ENCODE measurements at places on chromosomes 2 and 18.

GRCh38 chr2:56113382-56113975 is 70.3 kb upstream of the CCDC85A start:
- no peak for DNase-seq

DNA sequence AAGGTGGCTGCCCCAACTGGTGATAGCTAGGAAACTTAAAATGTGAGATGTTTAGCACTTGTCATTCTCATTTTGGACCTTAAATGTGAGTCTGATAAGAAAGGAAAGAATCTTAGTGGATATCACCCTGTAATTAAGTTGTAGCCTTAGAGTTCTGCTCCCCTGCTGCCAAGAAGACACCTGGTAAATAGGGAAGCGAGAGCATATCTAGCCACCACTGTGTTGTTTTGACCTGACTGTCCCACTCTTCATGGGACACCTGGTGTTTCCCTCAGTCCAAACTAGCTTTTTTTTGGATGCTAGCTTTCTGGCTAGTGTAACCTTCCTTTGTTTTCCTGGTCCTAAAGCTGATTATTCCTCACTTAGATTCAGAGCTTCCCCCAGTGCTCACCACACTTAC is 357.6 kb downstream of the RAD51AP2 start:
- no peak for DNase-seq

GRCh38 chr2:210496512-210496911 is 20.0 kb upstream of the LANCL1 start:
- DNase-seq, result no peak

- no peak for DNase-seq
Measured at GRCh38 chr18:48325115-48325665, 84.0 kb downstream of the ZBTB7C start.

DNA sequence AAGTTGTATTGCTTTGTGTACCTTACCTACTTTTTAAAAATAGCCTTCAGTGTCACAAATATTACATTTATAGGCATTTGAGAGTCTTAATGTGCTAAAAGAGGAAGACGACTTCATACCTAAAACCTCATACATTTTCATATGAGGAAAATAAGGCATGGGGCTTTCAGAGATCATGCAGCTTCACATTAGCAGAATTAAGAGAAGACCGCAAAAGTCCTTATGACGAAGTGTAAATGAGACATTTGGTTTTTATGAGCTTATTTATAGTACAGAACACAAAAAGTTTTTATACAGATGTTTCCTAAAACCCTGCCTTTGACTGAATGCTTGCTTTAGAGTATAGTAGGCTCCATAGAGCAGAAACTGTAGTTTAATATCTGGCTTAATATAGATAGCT is 10.1 kb upstream of the CCDC138 start:
- DNase-seq, result no peak

- no peak for DNase-seq
Measured at GRCh38 chr2:234853729-234854128, 98.1 kb upstream of the SH3BP4 start.

DNA sequence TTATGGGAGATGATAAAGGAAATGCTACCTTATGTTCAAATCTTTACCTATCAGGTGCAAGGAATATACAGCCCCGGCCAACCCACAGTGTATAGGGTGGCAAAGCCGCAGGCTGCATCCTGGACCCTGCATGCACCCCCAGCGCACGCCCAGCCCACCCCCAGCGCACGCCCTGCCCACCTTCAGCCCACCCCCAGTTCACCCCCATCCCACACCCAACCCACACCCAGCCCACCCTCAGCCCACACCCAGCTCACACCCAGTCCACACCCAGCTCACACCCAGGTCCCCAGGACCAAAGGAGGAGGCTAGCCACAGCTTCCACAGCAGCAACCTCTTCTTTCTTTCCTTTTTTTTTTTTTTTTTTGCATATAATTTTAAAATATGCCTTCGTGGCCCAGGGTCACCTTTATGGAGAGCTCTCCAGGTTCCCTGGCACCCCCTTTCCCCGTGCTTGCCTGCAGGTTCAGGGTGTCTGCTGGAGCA is 120.9 kb downstream of the PTGR3 start:
- DNase-seq, result no peak

DNA sequence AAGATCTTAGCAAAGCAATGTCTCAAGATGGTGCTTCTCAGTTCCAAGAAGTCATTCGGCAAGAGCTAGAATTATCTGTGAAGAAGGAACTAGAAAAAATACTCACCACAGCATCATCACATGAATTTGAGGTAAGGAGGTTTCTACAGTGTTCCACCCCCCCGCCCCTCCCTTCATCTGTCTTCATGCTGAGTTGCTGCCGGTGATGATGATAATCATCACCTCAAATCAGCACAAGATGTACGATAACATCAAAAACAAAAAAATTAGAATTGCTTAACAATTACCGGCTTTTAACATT is 14.6 kb downstream of the UGP2 start:
- DNase-seq, result no peak

DNA sequence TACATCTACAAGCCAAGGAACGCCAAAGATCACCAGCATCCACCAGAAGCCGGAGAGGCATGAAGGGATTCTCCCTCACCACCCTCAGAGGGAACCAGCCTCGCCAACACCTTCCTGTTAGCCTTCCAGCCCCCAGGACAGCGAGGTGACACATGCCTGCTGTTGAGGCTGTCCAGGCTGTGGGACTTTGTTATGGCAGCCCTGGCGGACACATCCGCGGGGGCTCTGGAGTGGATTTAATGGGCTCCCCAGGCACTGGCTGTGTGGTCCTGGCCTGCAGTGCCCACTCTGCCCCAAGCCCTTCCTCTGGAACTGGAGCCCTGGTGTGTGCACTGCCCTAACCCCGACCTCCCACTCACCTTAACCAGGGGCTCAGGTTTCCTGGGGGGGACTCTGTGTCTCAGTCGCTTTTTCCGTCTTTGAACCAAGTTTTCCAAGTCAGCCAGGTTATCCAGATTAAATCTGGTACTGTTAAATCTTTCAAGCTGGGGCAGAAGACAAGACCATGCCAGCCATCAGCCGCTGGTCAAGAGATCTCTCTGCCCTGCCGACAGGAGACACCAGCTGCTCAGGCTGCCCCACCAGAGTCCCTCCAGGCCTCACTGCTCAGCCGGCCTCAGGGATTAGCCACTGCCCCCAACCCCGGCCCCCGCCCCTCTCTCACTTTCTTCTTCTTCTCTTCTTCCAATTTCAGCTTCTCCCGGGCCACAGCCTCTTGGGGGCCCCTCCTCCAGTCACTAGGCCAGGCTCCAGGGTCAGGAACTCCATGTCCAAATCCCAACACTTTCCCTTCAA is 1.9 kb downstream of the ANKRD23 start:
- DNase-seq, result no peak

DNA sequence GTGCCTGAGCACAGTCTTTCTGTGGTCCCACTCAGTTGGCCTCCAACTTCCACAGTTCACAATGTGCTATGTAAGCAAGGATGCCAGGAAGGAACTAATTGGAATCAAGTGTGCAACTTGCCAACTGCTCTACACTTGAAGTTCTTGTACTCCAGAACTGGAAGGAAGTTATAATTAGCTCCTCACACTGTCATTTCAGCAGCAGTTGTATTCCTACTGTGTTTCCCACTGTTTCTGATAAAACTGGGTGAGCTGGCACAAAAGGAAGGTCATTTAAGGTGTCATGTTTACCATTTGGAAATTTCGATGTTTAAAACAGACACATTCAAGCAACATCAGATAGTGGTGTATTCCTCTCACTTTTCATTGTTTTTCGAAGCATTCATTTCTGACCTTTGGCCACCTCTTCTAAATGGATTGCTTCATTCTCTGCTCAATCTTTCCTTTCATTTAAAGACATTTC is 84.2 kb downstream of the ANTXR1 start:
- no peak for DNase-seq

DNA sequence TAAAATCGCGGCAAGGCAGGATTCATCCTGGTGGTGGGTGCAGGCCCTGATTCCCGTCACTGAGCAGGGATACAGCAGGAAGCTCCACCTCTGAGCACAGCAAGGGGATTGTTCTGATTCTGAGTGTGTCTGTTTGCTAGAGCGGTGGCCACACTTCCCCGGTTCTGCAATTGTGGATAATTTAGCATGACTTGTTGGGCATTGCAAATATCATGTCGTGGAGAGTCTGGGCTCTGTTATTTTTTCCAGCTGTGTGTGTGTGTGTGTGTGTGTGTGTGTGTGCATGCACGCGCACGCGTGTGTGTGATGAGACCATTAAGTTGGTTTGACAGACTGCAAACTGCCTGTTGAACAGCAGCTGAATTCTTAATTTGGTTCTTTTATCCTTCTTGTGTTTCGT is 4.1 kb upstream of the TMEM18 start:
- DNase-seq, result no peak

GRCh38 chr2:168673265-168674189 is 128.9 kb upstream of the NOSTRIN start:
- no peak for DNase-seq

DNA sequence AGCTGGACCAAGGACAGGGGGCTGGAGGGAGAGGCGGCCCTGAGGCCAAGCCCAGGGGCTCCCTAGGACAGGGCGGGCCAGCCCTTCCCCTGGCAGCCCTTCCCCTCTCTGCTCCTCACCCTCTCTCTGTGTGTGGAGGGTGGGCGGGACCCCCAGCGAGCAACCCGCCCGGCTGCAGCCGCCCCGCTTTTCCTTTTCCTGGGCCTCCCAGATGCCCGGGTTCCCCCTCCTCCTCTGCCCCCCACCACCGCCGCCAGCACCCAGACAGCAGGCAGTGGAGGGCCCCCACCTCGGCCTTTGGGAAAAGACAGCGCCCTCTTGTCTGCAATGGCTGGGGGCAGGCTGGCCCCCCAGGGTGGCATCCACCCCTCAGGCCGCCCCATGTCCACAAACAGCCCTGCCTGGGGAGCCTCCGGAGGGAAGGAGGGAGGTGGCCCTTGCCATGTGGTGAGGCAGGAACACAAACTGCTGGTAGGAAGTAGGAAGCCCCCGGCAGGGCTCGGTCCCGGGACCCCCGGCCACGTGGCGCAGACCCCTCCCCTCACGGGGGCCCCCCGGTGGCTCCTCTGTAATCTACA is 135.1 kb upstream of the CTDP1 start:
- DNase-seq, result peak; percentile 35

DNA sequence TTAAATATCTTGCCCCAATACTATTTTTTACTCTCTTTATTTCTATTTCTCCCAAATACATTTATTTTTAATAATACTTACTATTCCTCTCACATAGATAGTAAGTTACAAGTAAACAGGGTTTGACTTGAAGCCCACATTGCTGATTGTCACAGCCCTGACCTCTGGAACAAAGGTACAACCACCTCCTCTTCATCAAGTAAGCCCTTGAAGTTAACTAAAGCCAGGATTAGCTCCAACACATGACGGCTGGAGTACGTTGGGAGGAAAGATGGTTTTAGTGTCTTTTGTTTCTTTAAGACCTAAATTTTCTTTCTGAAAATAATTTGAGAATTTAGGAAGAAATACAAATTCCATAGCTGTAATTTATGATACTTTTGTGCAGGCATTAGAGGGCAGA is 949 bp downstream of the MYOM1 start:
- DNase-seq, result no peak

- DNase-seq, result no peak
Measured at GRCh38 chr2:162050513-162050961, 23.5 kb downstream of the DPP4 start.

DNA sequence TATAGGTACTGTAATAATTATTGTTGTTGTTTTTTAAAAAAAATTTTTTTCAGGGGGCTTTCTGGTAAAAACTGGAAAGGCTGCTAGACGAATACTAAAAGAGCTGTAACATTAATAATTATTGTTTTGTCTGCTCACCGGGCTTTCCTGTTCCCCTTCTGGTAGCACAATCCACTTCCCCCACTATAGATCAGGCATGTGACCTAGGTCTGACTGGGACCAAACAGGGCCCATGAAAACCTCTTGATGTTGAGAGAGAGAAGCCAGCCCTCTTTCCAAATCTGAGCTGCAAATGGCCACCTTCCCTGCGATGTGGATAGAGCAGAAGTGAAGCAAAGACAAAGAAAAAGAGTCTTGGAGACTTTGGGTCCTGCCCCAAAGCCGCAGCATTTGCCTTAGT is 23.4 kb downstream of the SH2D6 start:
- no peak for DNase-seq

DNA sequence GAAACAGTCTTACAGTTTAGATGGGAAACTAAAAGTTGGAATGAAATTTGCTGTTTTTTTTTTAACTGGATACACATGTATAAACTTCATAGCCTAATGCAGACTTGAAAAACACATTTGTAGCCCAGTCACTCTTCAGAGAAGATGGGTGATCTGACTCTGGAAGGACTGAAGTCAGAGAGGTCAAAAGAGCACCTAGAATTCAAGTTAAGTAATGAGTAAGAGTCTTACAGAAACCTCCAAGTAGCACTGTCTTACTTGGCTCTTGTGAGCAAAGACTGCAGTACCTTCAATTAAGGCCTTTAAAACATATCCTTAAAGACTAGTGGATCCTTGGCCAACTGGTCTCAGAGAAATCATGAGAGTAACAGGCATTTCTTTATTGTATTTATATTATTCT is 41.9 kb downstream of the TRAPPC8 start:
- DNase-seq, result no peak

DNA sequence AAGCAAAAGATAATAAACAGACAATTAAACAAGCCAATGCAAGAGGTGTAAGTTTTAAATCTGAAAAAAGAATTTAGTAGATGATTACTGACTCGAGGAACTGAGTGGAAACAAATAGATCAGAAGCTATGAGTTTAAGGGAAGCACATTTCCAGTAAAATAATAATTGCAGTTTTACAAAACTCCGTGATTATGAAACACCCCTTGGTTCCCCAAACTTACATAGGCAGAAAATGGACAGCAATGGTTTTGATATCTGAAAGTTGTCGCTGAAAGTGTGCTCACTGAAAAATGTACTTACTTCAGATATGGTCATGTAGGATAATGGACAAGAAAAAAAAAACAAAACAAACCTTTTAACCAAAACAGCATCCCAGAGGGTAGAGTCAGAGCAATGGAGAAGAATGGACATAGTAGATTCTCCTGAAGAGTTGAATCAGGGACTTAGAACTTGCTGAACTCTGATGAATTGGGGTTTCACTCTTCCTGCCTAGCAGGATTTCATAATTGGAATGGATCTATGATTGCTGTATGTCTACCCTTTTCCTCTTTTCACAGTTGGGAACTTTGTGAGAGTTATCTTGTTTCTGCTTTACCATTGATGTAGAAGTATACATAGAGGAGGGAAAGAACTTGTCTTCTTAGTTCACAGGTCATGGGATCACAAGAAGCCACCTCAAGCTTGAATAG is 305.6 kb upstream of the ZEB2 start:
- DNase-seq, result no peak

- no peak for DNase-seq
Measured at GRCh38 chr2:53510401-53510800, 257.2 kb upstream of the CHAC2 start.

DNA sequence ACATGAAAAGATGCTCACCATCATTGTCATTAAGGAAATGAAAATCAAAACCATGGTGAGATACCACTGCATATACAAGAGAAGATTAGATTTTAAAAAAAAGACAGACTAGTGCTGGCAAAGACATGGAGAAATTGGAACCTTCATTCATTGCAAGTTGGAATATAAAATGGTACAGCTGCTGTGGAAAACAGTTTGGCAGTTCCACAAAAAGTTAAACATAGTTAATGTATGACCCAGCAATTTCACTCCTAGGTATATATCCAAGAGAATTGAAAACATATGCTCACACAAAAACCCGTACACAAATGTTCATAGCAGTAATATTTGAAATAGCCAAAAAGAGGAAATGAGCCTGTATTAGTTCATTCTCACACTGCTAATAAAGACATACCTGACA is 33.7 kb upstream of the MBOAT2 start:
- DNase-seq, result no peak

GRCh38 chr2:102100371-102101096 is 42.0 kb upstream of the IL1R1 start:
- no peak for DNase-seq
